ENCODE measurements at places on chromosomes 6 and 20. TPM values are rescaled to one million over a fixed set of nuclear protein-coding genes. Genes with fewer than 3 reads are reported as not detected.

DNA sequence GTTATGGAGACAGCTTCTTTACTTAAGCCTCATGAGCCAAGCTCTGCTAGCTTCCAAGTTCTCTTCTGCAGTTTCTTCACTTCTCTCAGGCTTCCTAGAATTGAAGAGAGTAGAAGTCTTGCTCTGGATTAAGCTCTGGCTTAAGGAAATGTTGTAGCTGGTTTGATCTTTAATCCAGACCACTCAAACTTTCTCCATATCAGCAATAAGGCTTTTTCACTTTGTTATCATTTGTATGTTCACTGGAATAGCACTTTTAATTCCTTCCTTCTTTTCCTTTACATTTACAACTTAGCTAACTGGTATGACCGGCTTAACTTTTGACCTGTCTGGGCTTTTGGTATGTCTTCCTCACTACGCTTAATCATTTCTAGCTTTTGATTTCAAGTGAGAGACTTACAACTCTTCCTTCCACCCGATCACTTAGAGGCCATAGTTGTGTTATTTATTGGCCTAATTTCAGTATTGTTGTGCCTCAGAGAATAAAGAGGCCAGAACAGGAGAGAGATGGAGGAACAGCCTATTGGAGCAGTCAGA lies 236.6 kb upstream of the BMP2 start:
- DNase-seq, result no peak

- DNase-seq, result no peak
Measured at GRCh38 chr6:37061157-37061804, 55.8 kb downstream of the FGD2 start.

DNA sequence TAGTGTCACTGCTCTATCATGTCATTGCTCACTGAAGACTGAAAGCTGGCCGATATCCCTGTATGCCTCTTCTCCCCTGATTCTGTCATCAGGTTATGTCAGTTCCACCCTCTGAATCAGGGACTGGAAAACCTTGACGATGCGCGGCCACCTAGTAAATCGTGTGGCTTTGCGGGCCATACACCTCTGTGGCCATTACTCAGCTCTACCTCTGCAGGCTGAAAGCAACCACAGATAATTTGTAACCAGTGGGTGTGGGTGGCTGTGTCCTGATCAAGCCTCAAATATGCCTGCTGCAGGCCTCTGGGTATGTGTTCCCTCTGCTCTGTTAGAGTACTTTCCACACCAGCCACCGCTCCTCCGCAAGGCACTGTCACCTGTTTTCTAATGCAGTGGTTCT lies 105.2 kb downstream of the GMPR start:
- no peak for DNase-seq

- DNase-seq, result no peak
Measured at GRCh38 chr6:154399097-154399496, 42.5 kb upstream of the IPCEF1 start.

GRCh38 chr20:49469060-49469459 lies 13.4 kb downstream of the KCNB1 start:
- no peak for DNase-seq

DNA sequence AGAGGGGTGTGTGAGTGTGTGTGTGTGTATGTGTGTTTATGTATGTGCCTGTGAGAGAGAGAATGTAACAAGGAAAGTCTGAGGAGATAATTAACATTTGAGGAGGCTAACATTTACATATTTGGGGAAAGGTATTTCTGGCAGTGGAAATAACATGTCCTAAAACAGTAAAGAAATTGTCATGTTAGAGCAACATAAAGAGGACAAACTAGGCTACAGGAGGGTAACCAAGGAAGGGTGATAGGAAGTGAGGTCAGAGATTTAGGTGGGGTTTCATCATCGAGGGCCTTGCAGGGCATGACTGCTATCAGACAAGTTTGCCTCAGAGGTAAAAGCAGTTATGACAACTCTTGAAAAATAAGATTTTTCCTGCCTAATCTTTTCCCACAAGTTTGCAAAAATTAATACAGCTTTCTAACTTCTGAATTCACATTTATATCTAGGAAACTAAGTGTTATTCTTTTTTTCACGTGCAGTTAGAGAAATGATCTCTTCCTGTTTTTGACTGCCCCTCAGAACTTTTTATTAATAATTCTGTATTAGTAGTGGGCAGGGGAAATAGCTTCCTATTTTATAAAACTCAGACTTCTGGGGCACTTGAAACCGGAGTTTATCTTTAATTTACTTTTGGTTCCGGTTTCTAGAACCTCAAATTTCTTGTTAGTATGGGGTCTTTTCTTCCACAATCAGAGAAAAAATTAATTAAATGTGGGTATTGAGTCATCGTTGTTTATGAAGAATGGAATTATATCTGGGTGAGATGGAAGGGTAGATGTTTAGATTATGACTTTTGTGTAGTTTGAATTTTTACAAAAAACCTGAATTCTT lies 30.5 kb upstream of the RHAG start:
- no peak for DNase-seq

GRCh38 chr6:135104199-135104598 lies 49.6 kb upstream of the HBS1L start:
- no peak for DNase-seq

DNA sequence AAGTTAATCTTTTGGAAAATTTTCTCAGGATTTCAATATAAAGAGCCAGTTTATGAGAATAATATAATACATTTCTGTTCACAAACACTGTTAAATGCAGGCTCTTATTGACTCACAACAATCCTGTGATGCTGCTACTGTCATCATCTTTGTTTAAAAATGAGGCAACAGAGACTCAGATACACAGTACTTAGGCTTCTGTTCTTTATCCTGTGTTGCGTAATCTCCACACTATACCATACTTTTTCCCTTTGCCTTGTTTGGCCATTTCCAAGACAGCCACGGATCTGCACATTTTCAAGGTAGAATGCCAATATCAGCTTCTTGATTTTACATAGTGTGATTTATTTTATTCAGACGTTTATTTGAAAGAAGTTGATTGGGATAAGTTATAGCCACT lies 699.0 kb upstream of the CITED2 start:
- no peak for DNase-seq

DNA sequence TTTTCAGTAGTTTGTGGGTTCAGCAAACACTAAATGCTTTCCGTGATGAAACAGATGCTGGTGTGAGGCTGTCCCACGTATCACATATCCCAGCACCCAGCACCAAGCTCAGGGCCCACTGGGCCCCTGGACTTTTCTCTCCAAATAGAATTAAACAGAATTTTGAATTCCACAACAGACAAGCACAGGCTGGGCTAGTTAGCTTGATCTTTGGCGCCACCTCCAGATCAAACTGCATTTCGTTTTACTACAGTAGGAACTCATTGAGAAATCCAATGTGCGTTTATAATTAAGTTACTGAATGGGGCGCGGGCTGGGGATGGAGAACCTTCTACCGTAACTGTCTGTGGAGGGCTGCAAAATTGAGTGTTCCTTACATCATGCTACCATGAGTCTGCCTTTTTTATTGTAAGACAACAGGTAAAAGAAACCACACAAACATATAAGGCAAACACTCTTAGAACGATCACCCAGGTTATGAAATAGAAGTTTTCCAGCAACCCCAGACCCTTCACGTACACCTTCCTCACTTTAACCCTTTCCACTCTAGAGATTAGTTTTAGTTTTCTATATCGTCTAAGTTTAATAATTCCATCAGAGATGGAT lies 107.8 kb downstream of the ZFP64 start:
- peak; percentile 22 for DNase-seq

GRCh38 chr20:48745330-48745729 lies 82.5 kb downstream of the PREX1 start:
- DNase-seq, result no peak

DNA sequence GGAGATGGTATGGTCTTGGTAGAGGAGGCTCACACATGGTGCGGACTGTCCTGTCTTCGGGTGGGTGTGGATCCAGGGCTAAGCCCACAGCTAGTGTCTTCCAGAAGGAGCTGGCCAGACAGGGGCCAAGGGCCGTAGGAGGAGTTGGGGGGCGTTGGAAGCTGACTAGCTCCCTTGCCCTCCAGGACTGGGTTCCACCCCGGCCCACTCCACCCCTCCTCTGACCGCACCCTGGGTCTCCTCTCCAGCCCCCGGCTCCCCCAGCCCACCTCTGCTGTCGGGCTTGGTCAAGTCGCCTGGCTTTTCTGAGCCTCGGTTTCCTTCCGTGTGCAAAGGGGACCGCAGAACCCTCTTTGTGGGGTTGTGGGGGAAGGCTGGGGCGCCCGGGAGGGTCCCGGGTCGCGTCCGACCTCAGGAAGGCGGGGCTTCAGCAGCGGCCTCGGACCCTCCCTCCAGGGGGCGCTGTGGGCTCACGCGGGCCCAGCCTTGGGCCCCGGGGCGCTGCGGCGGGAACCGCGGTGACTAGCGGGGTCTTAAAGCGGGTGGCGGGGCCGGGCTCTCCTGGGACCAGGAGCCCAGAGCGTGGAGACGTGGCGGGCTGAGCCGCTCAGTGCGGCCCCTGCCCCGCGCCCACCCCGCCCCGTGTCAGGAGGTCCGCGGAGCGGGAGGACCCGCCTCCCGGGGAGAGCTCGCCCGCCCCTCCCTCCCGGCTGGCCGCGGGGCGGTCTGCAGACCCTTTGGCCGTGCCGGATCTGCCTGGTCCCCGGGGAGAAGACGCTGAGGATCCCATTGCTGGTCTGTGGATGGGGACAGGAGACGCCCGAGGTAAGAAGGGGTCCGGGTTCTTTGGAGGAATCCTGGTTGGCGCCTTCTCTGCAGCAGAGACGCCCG lies 5.4 kb downstream of the NPBWR2 start:
- DNase-seq, result no peak

DNA sequence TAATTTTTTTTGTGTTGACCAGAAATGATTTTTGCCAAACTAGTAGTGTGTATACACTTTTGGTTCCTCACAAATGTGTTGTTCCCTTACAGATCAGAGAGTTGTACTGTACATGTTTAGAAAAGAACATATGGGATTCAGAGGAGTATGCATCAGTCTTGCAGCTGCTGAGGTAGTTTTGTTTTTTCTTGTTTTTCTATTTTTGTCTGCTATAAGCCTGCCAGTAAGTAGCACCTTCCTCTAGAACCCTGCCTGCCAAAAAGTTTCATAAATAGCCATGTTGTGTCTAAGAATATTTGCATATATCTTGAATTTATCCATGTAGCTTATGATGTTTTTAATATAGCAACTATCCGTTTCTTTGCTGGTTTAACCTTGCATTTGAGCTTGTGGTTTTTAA lies 46.4 kb downstream of the ORC3 start:
- no peak for DNase-seq

DNA sequence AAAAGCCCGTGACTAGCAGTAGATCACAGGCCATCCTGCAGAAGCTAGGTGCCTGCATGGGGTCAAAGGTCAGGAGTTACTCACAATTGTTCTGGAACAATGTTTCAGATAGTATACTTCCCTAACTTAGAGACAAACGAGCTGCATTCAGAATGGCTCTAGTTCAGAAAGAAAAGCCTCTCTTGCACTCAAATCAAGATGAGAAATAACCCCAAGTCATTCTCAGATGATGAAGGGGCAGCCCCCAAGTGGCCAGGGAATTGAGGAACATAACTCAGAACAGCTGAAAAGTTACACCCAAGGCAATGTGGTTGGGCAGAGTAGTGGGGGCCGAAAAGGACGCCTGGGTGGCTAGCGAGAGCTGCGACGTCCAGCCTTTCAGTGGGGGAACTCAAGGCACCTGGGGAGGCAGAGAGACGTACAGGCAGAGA lies 27.8 kb downstream of the FYN start:
- no peak for DNase-seq

- peak; percentile 68 for DNase-seq
Measured at GRCh38 chr6:137799950-137800568, 67.0 kb upstream of the TNFAIP3 start.

- no peak for DNase-seq
Measured at GRCh38 chr6:11714116-11714797, 64.3 kb downstream of the ADTRP start.

DNA sequence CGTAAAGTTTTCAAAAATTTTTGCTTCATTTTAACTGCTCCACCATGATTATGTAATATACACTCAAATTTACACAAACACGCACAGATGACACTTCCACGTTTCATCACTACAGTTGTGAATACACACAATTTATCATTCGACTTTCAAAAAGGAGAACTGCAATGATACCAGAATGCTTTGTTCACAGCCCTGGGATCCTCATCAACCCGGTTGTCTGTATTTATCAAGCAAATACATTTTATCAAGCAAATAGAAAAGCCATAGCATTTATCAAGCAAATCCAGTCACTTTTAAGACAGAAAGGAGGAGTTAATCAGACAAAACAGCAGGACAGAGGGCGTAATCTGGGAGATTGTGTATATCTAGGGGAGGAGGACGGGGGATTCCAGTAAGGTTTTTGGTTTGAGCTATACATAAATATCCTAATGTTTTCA lies 20.3 kb upstream of the ABT1 start:
- DNase-seq, result no peak

DNA sequence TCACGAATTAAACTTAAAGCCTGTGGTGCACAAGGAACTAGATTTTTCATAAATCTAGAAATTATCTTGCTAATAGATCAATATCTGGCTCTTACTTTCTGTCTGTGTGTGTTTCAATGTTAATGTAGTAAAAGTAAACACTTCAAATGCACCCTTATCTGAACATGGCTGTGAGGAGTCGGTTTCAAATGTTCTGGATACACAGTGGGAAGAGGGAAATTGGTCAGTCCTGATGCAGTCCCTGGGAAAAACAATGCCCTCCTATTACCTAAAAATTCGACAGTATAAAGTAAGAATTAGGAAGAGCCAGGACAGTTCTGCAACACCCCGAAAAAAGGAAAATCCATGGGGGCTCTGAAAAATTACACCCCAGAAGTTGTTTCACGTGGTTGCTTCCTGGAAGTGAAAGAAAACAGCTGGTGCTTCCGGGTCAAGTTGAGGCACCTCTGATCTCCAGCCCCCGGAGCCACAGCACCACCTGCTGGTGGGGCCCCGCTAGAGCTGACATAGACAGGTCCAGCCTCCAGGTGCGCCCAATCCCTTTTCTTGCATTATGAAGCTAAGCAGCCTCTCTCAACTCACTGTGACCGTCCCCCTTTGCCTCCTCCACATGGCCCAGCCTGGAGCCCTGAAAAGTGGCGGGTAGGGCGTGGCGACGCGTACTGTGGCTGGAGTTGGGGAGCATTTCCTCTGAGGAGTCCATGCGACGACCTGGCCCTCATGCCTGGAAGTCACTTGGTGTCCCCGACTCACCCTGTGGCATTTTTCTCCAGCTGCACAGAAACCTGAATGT lies 8.3 kb downstream of the SEMG2 start:
- no peak for DNase-seq

DNA sequence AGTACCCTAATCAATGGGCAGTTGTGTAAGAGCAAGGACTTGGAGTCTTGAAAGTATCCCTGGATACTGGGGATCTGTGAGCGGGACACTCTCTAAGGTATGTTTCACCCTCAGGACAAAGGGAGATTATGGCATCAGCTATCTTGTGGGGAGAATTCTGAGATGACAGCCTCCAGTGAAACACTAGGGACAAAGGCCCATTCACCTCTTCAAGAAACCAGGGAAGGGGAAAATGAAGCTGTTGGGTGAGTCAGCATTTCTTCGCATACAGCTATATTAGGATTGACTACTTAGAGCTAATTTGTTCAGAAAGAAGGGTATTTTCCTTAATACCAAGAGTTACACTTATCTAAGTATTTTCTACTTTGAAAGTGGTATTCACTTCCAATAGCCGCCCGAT lies 35.9 kb downstream of the OPN5 start:
- DNase-seq, result no peak

TCP11 gene
- not detected for total RNA-seq

GRM4 gene
- total RNA-seq, result 0.07 TPM

MAS1 gene
- not detected for total RNA-seq

DEFB132 gene
- total RNA-seq, result not detected

PPARD gene
- total RNA-seq, result 18.6 TPM

HLA-DQA1 gene
- total RNA-seq, result not detected

LPA gene
- not detected for total RNA-seq

METTL24 gene
- not detected for total RNA-seq

All from foreskin keratinocyte (primary cell).